Stimulated activated CD4-positive, alpha-beta T cell treated with anti-CD3 and anti-CD28 coated beads, Interleukin-1b, Interleukin-23, amount 100 ng/mL, for 24 hours (primary cell): ENCODE measurements at places on chromosomes 2 and 18.

DNA sequence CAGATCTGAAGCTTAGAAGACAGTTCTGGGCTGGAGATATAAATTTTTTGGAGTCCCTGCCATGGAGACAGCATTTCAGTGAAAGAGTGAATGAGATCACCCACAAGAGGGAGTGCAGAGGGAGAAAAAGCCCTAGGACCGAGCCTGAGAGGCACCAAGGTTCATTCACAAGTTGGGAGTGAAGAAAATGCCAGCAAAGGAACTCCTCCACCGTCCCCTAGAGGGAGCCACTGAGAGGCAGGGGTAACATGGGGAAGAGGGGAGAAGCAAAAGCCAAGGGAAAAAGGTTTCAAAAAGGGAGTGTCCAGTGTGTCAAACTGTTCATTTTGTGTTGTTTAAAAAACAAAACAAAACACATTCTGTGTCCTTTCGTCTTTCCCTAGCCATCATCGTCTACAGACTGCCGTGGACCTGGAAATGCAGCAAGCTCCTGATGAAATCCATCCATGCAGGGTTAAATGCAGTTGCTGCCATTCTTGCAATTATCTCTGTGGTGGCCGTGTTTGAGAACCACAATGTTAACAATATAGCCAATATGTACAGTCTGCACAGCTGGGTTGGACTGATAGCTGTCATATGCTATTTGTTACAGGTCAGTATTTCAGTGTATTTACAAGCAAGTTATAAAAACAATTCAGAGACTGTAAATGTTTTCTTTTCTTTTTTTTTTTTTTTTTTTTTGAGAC lies 19.1 kb downstream of the CYBRD1 start:
- no peak for DNase-seq

DNA sequence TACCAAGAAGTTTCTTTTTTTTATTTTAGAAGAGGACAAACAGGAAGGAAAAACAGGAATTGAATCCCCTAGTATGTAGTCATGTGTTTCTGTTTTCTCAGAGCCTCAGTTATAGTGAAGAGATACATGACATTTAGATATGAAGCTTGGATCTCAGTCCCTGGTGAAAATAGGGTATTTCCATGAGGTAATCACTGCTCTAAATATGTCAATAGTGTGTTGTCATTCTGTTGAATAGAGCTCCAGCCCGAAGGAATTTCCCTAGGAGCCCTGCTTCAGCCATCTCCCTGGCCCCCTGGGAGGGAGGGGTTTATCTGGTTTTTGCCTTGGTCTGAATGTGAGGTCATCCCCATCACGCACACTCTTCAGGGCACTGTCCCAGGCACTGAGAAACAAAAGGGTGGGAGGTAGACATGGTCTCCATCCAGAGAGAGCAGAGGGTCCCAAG lies 47.1 kb upstream of the REL start:
- DNase-seq = no peak

- no peak for DNase-seq
These were observed 587 bp downstream of the SUMO1 start for GRCh38 chr2:202237787-202238233.

GRCh38 chr2:159712929-159713420 lies 669 bp downstream of the MARCHF7 start:
- no peak for DNase-seq
